ENCODE measurements at places on chromosomes 11 and 22. TPM values are rescaled to one million over a fixed set of nuclear protein-coding genes. Genes with fewer than 3 reads are reported as not detected.

Gene PRRG4
- 0.09 TPM for total RNA-seq

Gene ASRGL1
- 28.3 TPM for total RNA-seq

Gene MMP7
- 0.18 TPM for total RNA-seq

Gene MN1
- total RNA-seq: 0.45 TPM

Gene TRIM44
- total RNA-seq: 12.7 TPM

Gene ART5
- total RNA-seq: not detected

Gene SERHL2
- 1.3 TPM for total RNA-seq

Gene MAPK8IP1
- 4.5 TPM for total RNA-seq

Gene CCS
- 32.6 TPM for total RNA-seq

Gene AASDHPPT
- total RNA-seq: 50.6 TPM

Gene BTG4
- not detected for total RNA-seq

Gene FAM83F
- not detected for total RNA-seq

Gene TCN2
- 40.7 TPM for total RNA-seq

Gene MS4A15
- not detected for total RNA-seq

Gene MUC5AC
- total RNA-seq: not detected

Gene PAK1
- total RNA-seq: 6.3 TPM

Gene KIF18A
- 15.4 TPM for total RNA-seq

Gene UBE4A
- total RNA-seq: 25.4 TPM

Gene CREB3L1
- 8.3 TPM for total RNA-seq

Gene SCGB2A2
- total RNA-seq: not detected

Gene PTPRJ
- total RNA-seq: 6.0 TPM

Gene NNMT
- 378 TPM for total RNA-seq

Gene XNDC1N
- total RNA-seq: 5.8 TPM

Gene NEU3
- 5.1 TPM for total RNA-seq

Gene BIK
- total RNA-seq: 0.09 TPM

Gene CRYBB3
- not detected for total RNA-seq

Gene SLC22A8
- total RNA-seq: not detected

Gene C11orf42
- total RNA-seq: not detected

Gene OR5D16
- not detected for total RNA-seq
